Activated naive CD4-positive, alpha-beta T cell treated with anti-CD3 and anti-CD28 coated beads for 36 hours (primary cell): ENCODE measurements at places on chromosomes 5 and 9. TPM values are rescaled to one million over a fixed set of nuclear protein-coding genes. Genes with fewer than 3 reads are reported as not detected.

The FAM151B gene
- total RNA-seq = 0.36 TPM

The ACSL6 gene
- total RNA-seq = 1.2 TPM

The RASGRF2 gene
- 9.2 TPM for total RNA-seq

The FOXI1 gene
- not detected for total RNA-seq

The SCGB3A2 gene
- total RNA-seq = not detected

The IRX1 gene
- total RNA-seq = not detected

The LCN6 gene
- not detected for total RNA-seq

The ZNF366 gene
- total RNA-seq = not detected

The PAM gene
- 37.6 TPM for total RNA-seq

The SIL1 gene
- 29.6 TPM for total RNA-seq

- peak; percentile 30 for DNase-seq
Observed at GRCh38 chr9:92763721-92764380, 782 bp downstream of the BICD2 start.

DNA sequence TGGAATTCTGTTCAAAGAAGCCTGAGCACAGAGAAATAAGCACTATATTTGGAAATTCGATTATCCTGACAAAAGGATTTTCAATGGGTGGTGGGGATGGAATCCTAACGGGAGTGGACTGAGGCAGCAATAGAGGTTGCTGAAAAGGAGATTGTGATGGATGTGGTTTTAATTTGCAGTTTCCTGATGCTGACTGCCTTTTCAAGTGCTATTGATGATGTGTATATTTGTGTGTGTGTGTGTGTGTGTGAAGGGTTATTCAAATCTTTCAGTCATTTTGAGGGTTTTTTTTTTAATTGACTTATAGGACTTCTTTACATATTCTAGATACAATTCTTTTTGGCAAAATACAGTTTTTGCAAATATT lies 614.5 kb downstream of the HINT1 start:
- no peak for DNase-seq

- no peak for DNase-seq
Observed at GRCh38 chr9:127541865-127542264, 70.2 kb upstream of the STXBP1 start.

- DNase-seq = no peak
Observed at GRCh38 chr9:35746583-35746982, 2.4 kb downstream of the GBA2 start.

- no peak for DNase-seq
Observed at GRCh38 chr5:33565324-33565723, 124.6 kb downstream of the TARS1 start.

DNA sequence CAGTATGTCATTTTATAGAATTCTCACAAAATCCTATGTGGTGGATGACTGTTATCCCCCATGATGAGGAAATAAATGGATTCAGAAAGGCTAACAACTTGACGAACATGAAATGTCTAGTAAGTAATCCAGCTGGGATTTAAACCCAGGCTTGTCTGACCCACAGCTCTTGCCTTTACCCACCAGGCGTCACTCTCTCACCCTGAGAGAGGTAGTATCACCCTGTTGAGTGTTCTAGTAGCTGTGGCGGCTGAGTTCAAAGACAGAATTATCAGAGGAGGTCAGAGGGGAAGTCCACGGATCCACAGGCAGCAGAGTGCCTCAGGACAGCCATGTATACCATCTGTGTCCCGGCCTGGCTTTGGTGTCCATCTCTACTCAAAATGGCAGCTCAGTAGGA lies 113.8 kb downstream of the ZNF462 start:
- no peak for DNase-seq

GRCh38 chr5:83095163-83095956 lies 18.0 kb downstream of the XRCC4 start:
- no peak for DNase-seq

DNA sequence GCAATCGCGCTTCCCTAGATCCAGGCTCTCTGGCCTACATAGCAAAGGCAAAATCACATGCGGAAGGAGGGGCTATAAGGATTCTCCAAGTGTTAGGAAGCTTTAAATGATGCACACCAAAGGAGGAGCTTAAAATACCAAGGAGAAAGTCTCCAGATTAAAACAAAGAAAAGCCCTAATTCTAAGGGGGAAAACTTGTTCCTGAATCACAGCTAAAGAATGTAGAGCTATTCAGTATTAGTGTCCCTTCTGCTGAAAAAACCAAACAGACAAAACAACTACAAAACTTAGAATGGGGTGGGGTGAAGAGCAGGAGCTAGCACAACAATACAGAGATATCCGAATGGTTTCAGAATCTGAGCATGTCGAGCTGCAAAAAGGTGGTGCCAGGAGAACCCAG lies 213.7 kb downstream of the DCP2 start:
- DNase-seq = no peak

DNA sequence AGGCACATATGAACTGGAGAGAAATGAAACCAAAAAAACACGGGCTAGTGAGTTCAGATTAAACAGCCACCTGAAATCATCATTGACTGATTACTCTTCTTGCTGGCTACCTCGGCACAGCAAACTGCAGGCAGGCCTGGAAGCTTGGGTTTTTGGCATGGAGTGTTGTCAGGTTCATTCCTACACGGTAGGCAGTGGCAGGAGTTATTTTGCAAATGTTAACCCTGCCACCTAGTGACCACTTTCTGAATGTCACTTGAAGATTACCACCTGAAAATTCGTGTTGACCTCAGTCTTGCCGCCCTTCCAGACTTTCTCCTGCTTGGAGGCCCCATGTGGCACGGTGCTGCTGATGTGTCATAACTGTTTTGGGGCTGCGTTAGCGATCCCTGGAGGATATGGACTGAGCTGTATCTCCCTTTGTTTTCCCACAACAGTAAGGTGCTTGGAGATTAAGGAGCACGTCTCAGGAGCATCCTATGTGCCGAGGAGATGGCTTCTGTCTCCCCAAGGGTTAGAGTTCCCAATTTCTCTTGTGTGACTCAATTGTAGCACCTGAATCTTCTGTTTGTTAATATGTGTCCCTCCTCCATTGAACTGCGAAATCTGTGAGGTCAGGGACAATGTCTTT lies 12.7 kb upstream of the CD180 start:
- peak; percentile 79 for DNase-seq

- DNase-seq = no peak
Observed at GRCh38 chr9:134560654-134561053, 80.9 kb upstream of the COL5A1 start.

GRCh38 chr5:1036504-1037122 lies 28.0 kb downstream of the NKD2 start:
- no peak for DNase-seq

GRCh38 chr5:163789870-163790269 lies 284.5 kb downstream of the MAT2B start:
- no peak for DNase-seq

- DNase-seq = no peak
Observed at GRCh38 chr9:6689893-6690674, 44.6 kb upstream of the GLDC start.

GRCh38 chr9:36056896-36057295 lies 20.2 kb downstream of the RECK start:
- no peak for DNase-seq

DNA sequence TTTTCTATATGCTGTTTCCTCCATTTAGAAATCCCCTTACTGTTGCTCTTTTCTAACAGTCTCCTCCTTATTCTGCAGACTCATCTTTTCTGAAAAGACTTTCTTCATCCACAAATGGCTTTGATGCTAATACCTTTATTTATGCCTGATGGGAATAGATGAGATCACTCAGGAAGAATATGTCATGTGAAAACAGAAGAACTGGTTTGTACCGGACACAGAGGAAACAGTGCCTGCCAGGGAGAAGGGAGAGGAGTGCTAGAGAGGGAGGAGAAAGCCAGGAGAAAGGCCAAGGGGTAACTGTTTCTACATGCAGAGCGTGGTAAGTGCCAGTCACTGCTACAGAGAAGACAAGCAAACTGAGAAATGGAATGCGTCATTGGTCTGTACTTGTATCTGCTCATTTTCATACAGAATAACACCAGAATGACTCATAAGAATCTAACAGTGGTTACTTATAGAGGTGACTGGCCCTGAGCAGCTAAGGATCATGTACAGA lies 45.9 kb upstream of the PJA2 start:
- DNase-seq = peak; percentile 54

- DNase-seq = no peak
Observed at GRCh38 chr5:42719034-42719433, 37.6 kb upstream of the CCDC152 start.

DNA sequence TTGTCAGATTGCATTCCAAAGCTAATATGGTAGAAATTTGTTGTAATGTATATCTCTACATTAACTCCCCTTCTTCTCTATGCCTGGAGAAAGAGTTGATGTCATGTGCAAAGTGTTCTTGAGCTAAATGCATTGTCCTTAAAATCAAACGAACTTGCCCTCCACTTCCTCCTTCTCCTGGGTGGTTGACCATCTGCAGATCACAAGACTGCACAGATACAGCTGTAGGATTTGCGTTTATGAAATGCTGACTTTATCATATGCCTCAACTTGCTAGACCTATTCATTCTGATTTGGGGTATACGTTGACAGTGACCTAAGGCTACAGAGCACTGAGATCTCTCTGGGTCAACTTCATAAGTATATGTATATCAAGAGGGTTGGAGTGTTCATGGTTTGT lies 8.3 kb downstream of the TRIM32 start:
- DNase-seq = no peak

DNA sequence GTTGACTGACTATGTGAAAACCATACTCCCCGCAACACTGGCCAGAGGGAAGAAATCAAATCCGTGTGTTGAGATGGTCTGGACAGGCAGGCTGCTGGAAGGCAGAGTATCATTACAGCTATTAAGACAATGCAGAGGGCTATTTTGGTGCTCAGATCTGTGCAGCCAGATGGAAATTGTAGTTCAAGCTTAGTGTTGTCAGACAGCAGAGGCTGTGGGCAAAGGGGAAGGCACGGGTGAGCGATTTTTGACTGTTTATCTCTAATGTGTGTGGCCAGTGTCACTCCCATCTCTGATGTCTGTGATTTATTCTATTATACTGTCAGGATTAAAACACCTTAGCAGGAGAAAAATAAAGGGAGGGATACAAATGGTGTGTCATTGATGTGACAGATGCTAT lies 984.4 kb upstream of the WWC1 start:
- DNase-seq = no peak

DNA sequence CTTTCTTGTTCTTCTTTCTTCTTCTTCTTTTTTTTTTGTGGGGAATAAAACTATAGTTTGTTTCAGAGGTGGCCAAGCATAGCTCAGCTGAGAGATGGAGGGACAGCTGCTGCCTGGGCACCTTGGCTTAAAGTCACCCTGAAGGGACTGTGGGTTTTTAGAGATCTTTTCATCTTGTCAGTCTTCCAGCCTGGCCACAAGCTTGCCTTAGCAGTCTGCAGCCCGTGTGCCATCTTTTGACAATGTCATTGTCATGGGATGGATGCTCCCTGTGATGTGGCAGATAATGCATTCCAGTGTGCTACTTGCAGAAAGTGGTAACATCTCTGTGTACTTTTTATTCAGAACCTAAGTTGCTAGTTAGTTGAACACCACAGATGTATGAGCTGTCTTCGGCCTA lies 280.8 kb downstream of the FANCC start:
- no peak for DNase-seq

DNA sequence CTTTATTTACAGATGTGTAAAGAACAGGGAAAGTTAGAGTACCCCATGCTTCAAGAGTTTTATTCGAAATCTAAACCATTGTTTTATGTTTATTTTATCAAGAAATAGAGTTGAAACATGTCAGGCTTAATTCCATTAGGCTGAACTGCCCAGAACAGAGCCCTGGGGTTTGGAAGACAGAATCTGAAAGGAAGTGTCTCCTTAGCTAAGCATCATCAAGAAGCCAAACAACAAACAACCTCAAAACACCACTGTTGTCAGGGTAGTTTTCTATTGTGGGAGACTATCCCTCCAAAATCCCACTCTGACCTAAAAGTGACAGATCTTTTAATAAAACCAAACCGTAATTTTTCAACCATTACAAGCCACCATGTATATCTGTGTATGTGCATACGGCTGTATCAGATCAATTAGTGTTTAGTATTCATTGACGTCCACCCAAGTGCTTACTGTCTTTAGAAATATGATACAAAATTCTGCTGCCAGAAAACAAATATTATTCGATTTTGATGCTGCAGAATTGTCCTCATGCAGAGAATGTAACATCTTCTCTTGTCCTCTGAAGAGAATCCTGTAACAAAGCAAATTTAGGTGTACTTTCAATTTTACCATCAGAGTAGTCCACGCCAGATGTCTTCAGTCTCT lies 271.9 kb upstream of the TMEM161B start:
- no peak for DNase-seq

DNA sequence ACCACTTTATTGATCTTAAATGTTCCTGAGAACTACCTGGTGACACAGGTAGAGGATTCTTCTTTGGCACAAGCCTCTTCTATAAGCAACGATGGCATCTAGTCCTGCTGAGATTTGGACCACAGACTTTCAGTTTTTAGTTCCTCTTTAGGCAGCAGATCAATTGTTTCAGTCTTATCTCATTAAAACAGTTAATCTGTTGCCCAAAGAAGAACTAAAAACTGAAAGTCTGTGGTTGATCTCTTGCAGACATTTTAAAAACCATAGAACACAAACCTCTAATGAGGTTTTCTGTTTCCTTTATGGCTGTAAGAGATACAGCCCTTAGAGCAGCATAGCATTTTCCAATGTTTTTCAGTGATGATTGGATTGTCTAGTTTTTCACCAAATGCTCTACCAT lies 480.9 kb downstream of the MTRR start:
- no peak for DNase-seq

DNA sequence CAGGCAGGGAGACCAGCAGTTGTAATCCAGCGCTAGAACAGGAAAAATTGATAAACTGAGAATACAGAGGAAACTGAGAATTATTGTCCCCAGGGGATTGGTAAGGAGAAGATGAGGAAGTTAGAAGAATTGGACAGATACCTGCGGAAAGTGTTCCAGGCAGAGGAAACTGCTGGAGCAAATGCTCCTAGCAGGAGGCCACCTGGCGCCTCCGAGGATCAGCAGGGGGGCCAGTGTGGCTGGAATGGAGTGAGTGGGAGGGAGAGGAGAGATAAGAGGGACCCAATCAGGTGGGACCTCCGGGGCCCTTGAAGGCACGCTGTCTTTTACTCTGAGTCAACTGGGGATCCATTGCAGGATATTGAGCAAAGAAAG lies 695 bp upstream of the ANXA6 start:
- DNase-seq = no peak

DNA sequence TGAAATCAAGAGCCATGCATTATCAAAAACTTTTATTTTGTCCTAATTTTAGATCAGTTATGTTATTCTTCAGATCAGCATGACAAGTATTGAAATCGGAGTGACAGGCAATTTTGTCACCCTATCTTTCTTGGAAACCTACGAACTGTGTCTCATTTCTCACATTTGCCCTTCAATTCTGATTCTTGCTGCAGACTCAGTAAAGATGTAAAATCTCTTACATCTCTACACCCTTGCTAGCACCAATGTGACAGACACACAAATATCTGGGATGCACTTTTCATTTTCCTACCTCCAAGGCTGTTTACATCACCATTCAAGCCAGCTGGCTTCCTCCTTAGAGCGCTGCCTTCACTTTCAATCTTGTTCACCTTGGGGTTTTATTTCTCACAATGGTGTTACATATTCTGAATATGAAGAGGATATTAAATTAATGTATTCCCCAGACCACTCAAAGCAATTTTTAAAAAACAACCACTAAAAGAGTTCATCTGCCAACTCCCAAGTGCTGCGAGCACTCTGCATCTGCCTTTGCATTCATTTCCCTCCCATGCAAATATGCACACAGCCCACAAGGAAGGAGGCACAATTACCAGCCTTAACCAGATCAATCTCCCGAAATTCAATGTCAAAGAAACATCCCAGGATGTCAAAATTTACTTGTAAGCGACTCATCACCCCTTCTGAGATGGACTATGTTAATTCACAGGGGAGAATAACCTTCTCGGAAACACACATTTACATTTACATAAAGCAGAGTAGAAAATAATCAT lies 164.3 kb downstream of the ENC1 start:
- no peak for DNase-seq

- DNase-seq = no peak
Observed at GRCh38 chr9:107410420-107410819, 79.1 kb downstream of the KLF4 start.
